ENCODE measurements at places on chromosomes 12 and 14.

DNA sequence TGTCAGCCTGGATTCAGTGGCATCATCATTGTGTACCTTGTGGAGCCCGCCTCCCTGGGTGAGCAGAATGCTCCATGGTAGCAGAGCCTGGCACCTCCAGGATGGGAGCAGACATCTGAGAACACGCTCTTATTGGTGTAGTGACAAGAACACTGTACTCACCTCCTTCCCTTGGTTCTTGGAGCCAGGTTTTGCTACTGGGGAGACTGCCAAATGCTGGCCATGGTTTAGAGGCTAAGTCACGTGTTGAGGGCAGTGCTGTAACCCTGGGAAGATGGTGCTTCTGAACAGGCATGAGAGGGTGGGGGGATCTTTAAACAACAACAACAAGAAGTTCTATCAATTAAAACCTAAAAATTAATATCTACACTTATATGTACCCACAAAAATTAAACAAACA is 47.6 kb upstream of the ASPG start:
- DNase-seq: no peak

- no peak for DNase-seq
These were observed 235.3 kb downstream of the PLCZ1 start for GRCh38 chr12:18502422-18502968.

- DNase-seq: no peak
These were observed 65.6 kb downstream of the FBXL14 start for GRCh38 chr12:1528791-1529190.

DNA sequence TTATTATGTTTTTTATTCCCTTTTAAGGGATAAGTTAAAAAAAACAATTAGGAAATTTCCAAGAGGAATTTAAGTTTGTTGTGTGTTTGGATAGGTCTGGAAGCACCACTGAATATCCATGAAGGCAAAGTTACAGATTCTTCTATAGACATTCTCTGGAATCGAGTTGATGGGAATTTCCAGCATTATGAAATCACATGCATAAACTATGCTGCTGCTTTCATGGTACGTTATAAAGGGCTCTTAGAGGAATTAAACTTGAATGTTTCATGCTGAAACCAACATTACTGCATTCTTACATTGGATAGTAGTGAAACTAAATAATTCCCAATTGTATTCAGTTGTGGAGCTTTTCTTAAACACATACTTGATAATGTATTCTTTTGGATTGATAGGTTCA is 21.5 kb upstream of the PTPRQ start:
- DNase-seq: no peak

- no peak for DNase-seq
These were observed 5.7 kb downstream of the INF2 start for GRCh38 chr14:104694991-104695659.
